ENCODE measurements at places on chromosomes 3 and 15.

DNA sequence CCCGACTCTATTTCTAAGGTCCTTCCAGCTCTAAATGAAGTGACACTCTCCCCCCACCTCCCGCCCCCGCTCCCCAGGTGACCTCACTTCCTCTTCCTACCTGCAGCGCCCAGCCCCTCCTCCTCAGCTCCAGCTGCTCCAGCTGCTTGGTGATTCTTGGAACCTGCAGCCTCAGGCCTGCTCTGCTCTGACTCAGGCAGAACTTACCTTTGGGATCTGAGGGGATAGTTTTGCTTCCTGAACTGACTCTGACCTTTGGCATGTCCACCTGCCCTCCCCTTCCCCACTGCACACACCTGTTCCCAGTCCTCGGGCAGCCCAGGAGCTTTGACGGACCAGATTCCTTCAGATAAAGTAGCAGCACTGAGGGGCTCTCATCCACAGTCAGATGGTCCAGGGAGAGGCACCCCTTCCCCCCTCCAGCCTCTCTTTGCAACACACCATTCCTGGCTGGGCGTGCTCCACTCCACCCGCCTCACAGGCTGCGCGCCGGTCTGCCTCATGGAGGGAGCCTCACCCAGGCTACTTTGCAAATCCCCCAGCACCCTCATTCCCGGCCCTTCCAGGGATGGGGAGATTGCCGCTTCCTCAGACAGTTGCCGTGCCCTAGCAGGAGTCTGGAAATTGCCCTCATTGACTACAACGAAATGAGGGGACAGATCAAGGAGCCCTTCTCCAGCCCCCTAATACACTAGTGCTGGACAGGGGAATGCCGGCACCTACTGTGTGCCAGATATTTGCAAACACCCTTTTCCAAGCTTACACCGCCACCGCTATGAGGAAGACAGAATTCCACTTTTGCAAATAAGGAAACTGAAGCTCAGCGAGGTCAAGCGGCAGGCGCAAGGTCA is 692 bp upstream of the C15orf39 start:
- DNase-seq = no peak

DNA sequence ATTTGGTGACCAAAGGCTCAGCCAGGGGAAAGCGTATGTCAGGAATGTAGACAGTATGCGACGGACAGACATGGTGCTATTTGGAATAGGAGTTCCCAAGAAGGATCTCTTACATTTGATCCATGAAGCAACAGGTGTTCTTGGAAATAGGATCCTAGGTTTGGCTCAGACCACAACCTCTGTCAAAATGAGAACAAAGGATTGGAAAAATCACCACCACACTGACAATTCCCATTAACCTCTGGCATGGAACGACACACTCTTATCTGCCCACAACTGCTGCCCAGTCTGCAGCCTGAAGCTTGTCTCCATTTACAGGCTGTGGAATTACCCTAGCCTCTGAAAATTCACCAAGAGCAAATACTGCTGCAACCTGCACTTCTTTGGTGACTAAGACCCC is 33.6 kb upstream of the LRRN1 start:
- DNase-seq = no peak

DNA sequence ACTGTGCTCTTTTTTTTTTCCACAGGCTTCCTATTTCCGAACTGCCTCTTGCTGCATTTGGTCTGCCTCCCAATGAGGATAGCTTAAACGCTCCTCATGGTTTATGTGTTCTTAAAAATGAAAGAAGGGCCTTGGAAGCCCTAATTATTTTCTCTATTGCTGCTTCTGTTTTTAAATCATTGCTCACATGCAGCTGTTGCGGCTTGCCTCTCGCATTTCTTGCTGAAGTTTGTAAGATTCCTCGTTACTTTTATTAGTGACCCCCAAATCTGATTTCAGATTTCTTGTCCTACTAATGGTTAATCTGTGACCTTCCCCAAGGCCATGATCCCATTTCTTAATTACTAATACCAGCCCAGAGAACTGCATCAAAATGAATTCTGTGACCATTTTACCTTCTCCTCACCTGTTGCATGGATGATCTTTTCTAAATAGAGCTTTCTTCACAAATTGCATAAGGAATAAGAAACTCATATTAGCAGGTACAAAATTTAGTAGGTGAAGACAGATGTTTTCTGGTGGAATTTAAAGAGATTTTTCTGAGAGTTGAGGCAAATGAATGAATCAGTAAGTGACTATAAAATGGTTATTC is 1.8 kb downstream of the UBE2E1 start:
- DNase-seq = no peak

DNA sequence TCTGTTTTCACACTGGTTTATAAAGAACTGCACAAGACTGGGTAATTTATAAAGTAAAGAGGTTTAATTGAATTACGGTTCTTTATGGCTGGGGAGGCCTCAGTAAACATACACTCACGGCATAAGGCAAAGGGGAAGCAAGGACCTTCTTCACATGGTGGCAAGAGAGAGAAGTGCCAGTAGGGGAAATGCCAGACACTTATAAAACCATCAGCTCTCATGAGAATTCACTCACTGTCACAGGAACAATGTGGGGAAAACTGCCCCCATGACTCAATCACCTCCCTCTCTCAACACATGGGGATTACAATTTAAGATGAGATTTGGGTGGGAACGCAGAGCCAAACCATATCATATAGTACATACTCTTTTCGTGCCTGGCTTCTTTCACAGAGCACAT is 42.4 kb downstream of the MAP2K1 start:
- DNase-seq = no peak

DNA sequence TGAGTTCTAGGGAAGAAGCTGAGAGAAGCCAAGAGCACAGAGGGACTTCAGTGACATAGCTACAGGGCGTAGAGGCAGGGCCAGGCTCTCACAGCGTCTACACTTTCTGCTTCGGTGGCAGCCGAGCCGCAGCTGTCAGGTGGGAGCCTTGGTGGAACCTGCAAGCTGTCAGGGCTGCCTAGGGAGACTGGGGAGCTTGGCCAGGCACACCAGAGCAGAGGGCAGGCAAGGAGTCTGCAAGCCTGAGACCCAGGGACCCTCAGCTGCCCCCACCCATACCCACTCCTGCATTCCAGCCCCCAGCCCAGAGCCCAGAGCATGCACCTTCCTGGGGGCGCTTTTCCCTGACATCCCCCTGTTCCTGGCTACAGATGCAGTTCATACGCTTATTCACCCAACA is 13.4 kb upstream of the KLF15 start:
- no peak for DNase-seq

GRCh38 chr3:183287301-183287971 is 34.4 kb downstream of the B3GNT5 start:
- peak; percentile 28 for DNase-seq

DNA sequence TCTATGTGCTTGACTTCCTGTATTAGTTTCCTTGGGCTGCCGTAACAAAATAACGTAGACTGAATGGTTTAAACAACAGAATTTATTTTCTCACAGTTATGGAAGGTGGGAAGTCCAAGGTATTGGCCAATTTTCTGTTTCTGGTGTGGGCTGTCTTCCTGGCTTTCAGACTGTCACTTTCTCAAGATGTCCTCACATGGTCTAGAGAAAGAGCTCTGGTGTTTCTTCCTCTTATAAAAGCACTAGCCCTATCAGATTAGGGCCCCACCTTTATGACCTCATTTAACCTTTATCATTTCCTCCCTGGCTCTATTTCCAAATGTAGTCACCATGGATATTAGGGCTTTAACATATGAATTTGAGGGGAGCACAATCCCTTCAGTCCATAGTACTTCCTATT is 54.6 kb downstream of the SPRED1 start:
- DNase-seq = no peak

- DNase-seq = no peak
Measured at GRCh38 chr3:172856795-172857742, 106.5 kb downstream of the ECT2 start.

DNA sequence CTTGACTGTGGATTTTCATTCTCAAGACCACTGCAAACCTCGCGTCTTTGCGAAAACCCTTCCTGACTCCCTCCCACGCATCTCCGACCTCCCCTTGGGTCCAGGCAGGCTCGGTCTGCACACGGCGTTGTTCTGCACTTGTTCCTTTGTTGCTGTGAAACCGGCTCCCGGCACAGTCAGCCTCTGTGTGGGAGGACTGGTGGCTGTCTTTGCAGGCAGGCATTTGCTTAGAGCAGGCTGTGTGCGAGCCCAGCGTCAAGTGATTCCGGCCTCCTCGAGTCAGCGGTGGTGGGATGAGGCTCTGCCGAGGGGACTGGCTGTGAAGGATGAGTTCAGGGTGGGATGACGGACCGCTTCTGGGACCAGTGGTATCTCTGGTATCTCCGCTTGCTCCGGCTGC is 102.6 kb upstream of the ROPN1 start:
- DNase-seq = no peak

DNA sequence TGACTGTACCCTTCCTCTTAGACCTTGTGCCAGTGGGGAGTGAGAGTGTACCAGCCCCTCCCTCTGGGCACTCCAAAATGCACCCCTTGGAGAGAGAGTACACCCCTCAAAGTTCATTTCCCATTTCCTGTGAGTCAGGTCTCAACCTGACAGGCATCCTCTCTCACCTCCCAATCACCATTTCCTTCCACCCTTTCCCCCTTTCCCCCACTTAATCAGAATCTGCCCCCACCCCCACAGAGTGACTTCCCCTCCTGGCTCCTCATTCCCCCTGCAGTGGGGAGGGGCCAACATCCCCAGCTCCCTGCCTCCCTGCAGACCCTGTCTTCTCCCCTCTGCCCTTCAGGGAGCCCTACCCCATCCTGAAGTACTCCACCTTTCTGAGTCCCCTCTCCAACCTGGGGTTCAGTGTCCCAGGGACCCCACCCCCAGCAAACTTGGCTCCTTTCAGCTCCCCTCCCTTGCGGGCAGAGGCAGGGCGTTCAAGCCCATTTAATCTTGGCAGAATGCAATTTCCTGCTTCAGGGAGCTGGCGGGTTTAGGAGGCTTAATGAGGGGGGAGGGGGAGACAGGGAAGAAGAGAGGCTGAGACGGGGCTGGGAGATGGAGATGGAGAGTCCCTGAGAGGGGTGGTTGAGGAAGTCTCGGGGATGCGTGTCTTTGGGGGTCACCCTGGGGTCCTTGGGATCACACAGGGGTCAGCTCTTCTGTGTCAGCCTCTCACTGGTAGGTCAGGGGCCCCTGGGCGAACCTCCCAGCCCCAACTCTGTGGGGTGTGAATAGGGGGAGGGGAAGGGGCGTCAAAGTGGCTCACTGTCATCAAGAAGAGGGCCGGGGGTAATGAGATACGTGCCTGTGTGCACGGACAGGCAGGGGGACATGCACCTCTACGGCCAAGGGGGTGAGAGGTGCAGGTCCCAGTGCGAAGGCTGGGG is 16.6 kb upstream of the SEMA3F start:
- no peak for DNase-seq

DNA sequence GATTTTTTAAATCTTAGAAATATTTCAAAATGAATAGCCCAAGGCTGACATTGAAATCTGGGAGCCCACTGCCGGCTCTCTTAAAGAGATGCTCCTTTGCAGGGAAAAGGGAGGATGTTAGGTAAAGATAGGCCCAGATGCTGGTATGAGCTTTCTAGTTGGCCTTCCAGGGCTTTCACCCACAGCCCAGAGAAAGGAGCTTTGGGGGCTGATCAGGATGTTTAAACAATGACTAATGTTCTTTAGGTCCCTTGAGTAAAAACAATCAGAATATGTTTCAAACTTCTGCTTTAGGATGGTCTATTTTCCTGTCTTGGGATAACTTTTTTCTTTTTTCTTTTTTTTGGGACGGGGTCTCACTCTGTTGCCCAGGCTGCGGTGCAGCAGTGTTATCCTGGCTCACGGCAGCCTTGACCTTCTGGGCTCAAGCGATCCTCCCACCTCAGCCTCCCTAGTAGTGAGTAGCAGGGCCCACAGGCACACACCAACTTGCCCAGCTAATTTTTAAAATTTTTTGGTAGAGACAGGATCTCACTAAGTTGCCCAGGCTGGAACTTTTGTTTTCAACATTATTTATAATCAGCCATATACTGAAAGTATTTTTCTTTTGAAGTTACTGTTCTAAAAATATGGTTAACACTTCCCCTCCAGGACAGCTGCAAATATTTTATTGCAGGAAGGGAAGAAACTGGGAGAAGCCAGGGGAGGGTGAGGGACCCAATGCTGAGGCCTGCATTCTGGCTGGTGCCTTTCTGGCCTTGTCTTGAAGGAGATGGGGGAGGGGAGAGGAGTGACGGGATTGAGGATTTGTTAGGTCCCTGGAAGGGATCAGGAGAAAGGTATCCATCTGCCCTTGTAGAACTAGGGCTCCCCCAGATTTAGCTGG is 70.1 kb downstream of the TRAK1 start:
- no peak for DNase-seq

GRCh38 chr3:60010781-60011180 is 961.0 kb upstream of the CFAP20DC start:
- DNase-seq = no peak

- DNase-seq = no peak
Measured at GRCh38 chr3:1583044-1583443, 490.2 kb downstream of the CNTN6 start.

GRCh38 chr3:128107834-128108233 is 15.8 kb downstream of the RUVBL1 start:
- DNase-seq = no peak

DNA sequence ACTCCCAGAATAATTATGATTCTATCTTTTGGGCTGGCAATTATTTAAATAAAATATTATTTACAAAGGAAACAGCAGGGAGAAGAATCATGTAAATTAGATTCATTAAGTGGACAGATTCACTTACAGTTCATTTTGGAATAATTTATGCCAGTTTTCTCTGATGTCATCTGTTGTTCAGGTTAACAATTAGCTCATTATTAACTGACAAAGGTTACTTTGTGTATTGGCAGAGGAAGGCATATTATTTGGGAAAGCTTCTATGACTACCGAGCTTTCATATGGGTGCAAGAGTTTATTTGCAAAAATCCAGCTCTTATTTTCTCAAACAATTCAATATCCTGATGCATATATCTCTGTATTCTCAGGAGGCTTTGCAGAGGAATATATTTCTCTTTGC is 224.4 kb downstream of the CHST2 start:
- DNase-seq = no peak

DNA sequence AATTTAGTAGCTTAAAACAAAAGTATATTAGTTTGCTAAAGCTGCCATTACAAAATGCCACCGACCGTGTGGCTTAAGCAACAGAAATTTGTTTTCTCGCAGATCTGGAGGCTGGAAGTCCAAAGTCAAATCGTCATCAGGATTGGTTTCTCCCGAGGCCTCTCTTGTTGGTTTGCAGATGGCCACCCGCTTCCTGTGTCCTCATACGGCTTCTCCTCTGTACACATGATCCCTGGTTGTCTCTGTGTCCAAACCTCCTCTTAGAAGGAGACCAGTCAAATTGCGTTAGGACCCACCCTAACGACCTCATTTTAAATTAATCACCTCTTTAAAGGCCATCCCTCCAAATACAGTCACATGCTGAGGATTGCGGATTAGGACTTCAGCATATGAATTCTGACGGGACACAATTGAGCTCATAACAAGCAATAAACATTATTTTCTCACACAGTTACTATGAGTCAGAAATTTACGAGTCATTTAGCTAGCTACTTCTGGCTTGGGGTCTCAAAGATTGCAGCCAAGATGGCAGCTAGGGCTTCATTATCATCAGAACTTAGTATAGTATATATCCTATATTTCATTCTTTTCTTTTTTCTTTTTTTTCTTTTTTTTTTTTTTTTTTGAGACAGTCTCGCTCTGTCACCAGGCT is 58.4 kb downstream of the RPL39L start:
- DNase-seq = no peak

- DNase-seq = no peak
Measured at GRCh38 chr3:74518610-74519009, 95.8 kb downstream of the CNTN3 start.
